ENCODE measurements at places on chromosomes 13 and 19.

DNA sequence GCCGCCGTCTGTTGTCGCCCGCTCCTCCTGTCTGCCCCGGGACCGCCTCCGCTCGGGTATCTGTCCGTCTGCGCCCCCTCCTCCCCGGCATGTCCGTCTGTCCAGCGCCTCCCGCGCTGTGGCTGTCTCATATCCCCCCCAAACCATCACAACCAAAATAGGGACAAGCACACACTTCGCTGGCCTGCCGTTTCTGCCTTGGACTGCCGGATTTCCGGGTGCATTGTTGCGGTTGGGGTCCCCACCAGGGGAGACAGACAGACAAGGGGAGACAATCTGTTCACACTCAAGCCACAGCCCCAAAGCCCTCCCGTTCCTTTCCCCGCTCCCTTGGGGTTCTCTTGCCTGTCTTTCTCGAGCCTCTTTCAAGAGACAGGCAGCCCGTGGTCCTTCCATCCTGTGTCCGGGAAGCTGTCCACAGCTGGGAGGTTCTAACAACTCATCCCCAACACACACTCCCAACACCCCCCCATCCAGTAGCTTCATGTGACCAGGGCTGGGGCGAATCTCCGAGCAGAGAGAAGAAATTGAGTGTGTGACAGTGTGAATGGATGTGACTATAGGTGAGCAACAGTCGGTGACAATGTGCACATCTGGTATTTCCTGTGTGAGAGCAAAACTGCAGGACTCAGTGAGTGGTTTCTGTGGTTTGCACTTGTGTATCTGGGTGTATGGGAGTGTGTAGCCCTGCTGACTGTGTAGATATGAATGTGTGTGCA is 16.5 kb upstream of the FOSB start:
- DNase-seq = no peak

DNA sequence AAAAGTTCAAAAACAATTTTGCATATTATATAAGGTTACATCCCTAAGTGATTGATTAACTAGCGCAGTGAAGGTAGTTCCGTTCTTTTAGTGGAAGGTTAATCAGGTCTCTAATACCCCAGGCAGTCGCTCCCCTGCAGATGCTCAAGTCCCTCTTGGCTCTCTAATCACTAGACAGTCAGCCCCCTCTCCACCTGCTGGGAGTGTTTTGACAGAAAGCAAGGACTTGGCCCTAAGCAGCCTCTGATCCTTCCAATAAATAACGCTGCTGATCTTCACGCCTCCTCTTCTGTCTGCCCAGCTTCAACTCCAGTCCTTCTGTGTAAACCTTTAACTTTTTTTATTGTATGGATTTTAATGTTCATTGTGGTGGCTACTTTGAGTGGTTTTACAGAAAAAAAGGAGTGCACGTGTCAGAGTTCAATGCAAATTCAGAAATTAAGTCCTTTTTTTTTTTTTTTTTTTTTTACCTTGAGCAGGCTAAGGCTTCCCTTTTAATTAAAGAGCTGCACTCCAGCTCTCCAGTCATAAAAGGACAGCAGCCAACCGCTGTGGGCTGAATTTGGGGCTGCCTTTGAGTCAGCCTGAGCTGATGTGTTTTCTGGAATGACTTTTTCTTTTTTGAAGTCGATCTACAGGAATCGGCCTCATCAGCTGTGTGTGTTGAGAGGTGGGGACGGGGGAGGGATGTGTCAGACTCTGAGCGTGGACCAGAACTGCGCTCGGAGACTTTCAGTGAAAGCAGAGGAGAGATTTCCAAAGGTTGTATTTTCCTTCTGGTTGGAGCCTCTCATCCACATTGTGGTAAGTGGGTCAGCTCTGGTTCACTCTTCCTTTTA is 33.8 kb upstream of the MYO16 start:
- peak; percentile 9 for DNase-seq

DNA sequence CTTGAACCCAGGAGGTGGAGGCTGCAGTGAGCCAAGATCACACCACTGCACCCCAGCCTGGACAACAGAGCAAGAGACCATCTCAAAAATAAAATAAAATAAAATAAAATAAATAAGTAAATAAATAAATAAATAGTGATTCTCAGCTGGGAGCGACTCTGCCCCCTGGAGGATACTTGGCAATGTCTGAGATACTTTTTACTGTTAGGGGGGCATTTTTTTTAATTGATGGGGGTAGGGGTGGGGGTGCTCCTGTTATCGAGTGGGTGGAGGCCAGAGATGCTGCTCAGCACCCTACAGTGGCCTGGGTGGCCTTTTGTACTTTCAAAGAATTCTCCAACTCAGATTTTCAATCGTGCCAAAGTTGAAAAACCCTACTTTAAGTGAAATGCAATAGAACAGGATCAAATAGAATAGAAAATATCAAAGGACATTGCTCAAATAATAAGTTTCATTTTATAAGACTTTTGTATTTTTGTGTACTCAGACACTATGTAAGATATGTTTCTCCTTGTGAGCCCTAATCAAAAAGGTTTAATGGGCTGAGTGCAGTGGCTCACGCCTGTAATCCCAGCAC is 7.1 kb upstream of the CLPP start:
- no peak for DNase-seq

DNA sequence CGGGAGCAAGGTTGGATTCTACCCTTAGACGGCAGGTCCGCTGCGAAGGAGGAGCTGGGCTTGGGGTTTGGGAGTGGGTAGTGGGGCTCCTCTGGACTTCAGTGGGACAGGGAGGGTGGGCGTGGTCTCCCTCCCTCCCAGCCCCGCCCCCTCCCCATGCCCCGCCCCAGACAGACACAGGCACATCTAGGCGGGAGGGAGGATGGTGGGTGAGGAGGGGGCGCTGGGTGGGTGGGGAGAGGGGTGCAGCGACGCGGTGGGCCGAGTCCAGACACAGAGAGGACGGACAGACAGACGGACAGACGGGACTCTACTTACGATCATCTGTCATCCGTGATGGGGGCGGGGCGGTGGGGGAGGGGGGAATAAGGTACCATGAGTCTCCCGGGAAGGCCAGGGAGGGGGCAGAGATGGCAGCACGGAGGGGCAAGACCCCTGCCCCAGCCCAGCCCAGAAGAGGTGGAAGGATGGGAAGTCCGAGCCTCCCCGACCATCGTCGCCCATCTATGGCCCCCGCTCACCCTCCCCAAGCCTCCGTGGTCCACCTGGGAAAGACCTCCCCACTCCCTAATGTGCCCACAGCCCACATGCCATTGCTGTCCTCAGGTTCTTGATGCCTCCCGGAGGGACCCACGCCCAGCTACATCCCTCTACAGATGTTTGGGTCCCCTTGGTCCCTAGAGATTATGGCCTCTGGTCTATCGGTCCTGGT is 64.8 kb downstream of the UNC13A start:
- no peak for DNase-seq

DNA sequence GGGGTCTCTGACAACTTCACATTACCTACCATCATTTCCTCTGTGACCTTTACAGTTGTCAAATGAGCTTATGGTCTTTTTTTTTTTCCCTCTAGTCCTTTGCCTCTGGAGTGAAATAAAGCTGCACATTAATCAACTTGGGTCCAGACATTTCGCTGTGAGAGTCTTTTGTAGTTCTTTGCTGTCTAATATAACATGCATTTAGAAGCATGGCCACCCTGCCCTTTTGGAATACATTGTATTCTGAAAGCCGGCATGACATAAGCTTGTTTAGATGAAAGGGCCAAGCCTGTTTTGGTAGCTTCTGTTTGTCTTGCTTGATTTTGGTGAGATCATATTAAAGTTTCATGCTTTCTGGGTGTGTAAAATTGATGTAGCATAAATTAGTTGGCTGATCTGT is 509.8 kb downstream of the DIAPH3 start:
- no peak for DNase-seq

- DNase-seq = no peak
These were observed 22.0 kb downstream of the USPL1 start for GRCh38 chr13:30639671-30640070.

DNA sequence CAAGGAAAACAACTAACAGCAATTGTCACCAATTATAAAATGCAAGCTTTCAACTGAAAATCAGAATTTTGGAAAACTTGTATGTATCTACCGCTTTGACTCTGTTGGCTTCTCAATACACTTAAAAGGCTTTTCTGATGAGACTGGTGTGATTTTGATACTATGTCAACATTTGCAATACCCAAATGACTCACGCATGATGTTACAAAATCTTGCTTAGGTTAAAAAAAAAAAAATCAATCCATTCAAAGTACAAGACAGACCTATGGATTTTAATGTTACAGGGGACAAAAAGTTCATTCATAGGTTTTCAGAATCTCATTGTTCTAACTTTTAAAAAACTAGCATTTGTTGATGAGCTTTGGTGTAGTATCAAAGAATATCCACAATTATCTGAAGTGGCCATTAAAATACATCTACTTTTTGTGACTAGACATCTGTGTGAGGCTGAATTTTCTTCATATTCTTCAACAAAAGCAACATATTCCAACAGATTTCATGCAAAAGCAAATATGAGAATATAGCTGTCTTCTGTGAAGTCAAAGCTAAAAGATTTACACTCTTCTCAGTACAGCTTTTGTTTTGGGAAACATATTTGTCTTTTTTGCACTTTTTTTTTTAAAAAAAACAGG is 10.7 kb downstream of the ELF1 start:
- no peak for DNase-seq

DNA sequence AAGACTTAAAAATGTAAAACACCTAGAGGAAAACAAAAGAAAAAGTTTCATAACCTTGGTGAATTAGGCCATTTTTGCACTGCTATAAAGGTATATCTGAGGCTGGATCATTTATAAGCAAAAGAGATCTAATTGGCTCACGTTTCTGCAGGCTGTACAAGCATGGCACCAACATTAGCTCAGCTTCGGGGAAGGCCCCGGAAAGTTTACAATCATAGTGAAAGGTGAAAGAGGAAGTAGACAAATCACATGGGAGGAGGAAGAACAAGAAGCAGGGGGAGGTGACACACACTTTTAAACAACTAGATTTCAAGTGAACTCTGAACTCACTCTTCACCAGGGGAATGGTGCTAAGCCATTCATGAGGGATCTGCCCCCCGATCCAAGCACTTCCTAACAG is 1358.5 kb upstream of the PCDH9 start:
- no peak for DNase-seq

DNA sequence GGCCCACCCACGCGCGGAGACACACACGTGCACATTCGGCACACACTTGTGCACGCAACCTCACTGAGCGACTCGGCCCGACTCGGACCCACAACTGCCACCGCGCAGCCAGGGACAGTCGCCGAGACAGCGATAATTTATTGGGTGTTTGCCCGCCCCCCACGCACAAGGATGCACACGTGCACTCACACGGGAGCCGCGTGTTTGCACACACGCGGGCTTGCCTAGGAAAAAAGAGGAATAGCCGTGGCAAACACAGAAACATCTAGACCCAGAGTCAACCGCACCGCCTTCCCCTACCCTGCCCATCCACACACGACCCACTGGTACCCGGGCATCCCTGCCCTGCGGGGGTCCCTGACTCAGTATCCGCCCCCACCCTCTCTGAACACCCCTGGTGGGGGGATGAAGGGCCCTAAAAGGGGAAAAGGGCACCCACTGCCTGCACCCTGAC is 1.1 kb upstream of the SSBP4 start:
- DNase-seq = no peak

- DNase-seq = no peak
These were observed 63.5 kb downstream of the C13orf42 start for GRCh38 chr13:51047434-51048165.

GRCh38 chr19:51124729-51125128 is at the start of gene SIGLEC9:
TSS of gene SIGLEC9 (plus strand) at chr19:51124906. CDS start at chr19:51124975, 69 bp downstream.
- DNase-seq = no peak

GRCh38 chr13:30442926-30443325 is 20.6 kb downstream of the UBE2L5 start:
- DNase-seq = no peak

DNA sequence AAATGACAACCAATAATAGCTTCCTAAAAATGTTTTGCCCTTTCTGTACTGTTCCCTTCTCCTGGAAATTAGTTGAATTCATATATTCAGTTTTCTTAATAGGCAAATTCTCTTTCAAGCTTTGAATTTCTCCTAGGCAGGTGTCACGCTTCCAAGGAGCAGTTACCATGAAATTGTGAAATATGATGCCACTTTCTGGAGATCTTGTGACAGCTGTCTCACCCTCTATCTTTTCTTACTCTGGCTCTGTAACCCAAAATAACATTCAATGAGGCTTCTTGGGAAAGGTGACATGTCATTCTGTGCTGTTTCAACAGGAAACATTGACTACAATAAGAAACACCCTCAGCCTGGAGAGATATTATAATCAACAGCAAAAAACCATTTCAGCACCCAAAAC is 80.3 kb upstream of the MRI1 start:
- no peak for DNase-seq

DNA sequence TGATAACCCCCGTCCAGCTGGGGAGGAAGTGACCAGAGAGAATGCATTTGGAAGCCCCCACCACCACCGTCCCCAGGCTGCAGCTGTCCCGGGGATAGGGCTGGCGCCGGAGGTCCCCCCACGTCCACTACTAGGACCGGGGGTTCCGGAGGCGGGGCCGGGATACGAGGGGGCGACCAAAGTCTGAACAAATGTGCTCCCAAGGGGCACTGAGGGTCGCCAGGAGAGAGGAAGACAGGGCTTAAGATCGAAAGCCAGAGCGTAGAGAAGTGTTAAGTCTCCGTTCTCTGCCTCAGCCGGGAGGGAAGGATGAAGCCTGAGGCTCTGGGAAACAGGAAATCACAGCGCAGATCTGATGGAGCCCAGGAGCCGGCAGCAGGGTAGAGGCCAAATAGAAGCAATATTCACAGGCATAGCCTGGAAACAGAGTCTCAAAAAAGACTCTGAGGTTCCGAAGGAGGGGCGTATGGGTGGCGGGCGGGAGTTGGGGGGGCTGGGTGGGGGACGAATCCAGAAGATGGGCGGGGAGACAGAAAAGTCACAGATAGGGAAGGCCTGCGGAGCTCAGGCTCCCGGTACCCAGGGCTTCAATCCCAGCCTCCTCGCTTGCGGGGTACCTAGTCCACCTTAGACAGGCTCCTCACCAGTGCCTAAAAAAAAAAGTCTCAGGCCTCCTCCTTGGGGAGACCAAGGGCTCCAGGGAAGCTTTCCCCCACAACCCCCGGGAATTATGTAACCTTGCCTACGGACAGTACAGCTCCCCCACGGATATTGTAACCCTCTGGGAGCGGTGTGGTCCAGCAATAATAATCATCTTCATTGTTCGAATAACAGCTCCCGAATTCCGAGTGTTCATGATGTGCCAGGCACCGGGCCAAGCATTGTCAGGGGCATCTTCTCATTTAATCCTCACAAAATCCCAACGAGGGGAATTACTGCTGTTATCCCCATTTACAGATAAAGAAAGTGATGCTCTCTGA is 1.1 kb upstream of the ERF start:
- no peak for DNase-seq

- DNase-seq = no peak
These were observed 756.5 kb downstream of the SLITRK1 start for GRCh38 chr13:83125791-83126190.

DNA sequence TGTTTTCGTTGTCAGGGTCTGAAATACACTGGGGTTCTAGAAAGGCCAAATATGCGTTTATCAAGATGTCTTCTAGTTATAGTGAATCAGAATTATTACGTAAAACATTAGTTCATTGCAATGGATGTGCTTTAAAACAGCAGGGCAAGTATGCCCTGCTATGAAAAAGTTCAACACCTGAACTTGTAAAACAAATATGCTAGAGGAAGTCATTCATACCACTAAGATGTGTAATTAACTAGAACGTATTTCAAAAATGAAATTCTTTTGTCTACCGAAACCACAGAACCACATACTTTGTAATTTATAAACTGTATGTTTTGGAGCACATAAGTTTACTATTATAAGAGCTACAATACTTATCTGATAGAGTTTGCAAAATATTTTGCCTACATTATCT is 266.2 kb downstream of the KCTD12 start:
- no peak for DNase-seq
